Astrocyte of the spinal cord (primary cell): ENCODE measurements at places on chromosomes 2 and 18.

- no peak for DNase-seq
Measured at GRCh38 chr2:78147466-78147865, 625.3 kb upstream of the LRRTM4 start.

DNA sequence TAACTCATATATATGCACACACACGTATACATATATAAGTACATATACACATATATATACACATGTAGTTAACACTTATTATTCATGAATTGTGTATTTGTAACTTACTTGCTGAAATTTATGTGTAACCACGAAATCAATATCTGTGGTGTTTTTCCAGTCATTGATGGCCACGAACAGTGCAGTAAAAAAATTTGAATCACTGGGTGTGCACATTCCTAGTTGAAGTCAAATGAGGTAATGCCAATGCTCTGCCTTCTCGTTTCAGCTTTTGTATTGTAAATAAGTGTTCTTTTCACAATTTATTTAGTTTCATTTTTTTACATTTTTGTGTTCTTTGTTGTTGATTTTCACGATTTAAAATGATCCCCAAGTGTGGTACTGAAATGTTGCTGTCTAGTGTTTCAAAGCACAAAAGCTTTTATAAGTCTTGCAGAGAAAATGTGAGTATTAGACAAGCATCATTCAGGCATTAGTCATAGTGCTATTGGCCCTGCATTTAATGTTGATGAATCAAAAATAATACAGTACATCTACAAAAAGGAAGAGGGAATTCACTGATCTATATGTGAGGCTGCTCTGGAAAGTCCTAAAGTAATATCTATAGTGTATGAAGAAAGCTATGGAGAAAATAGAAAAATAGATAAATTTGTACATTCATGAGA is 419.0 kb downstream of the DSC3 start:
- peak; percentile 72 for DNase-seq

DNA sequence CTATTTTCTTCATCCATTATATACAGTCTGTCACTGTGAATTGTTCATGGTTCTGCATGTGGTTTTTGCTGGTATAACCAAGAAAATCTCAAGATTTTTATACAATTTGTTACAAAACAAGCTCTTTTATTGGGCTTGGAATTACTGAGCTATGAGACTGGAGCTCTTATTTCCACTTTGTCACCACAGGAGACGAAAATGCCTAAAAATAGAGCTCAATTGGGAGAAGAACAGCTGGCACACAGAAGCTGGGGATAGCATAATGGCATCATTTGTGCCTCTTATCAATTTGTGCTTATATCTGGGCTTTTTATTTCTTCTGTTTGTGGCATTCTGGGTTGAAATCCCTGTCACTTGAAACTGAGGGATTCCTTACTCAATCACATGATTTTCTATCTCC is 219.1 kb downstream of the CALCRL start:
- DNase-seq, result no peak

- no peak for DNase-seq
Measured at GRCh38 chr2:239429473-239430350, 28.9 kb upstream of the HDAC4 start.

DNA sequence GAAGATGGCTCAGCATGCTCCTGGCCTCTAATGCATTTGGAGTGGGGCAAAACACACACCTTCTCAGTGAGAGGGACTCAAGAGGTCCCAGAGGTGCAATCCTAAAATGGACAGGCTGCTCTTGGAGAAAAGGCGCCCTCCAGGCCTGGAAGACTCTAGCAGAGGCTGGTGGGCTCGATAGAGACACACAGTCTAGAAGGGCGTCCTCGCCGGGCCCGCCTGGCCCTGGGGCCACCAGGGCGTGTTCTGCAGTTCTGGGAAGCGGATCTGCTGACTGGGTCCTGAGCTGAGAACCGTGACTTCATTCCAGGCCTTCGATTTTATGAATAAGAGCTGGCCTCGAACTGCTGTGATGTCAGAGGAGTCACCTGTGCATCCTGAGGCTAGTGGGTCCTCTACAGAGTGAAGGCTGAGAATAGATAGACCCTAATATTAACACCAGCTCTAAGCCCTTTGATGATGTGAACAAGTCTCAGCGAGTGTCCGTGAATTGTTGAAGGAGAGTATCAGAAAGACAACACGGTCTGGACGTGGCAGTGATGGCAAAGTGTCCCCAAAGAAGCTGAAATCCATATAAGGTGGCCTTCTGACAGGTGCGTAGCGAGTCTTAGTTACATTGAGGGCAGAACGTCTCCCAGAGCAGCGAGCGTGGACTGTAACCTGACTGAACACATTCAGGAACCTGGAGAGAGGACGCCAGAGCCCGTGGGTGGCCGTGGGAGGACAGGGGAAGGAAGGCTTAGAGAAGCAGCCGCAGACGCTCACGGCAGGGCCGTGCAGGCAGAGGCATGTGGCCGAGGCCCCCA is 136.9 kb downstream of the PTGR3 start:
- DNase-seq, result no peak

GRCh38 chr2:61750624-61751023 is 103.2 kb downstream of the FAM161A start:
- DNase-seq, result peak; percentile 44

DNA sequence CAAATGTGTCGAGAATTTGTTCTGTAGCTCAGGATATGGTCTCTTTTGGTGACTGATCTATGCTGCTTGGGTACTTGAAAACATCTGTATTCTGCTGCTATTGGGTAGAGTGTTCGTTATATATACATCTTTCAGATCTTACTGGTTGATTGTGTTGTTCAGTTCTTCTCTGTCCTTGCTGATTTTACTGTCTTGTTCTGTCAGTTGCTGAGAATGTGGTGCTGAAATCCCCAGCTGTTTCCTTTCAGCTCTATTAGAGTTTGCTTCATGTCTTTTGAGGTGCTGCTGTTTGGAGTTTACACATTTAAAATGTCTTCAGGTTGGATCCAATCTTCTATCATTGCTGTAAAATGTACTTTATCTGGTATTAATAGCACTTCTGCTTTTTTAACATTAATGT is 12.9 kb downstream of the BCL2L11 start:
- no peak for DNase-seq

DNA sequence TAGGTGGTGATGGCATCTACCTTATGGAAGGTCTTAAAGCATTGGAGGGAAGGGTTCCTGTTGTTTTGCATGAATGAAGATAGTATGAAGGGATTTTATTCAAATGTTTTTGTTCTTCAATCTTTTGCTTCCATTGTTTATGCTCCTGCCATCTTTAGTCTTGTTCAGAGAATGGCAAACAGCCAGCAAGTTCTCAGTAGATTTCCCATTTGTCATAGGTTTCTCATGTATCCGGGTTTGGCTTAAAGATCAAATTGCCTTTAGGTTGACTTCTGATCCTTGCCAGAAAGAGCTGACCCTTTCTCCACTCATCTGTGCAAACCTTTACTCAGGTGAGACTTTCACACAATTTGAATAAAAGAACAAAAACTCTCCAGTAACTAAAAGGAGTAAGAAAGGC is 44.2 kb upstream of the STAT4 start:
- no peak for DNase-seq

DNA sequence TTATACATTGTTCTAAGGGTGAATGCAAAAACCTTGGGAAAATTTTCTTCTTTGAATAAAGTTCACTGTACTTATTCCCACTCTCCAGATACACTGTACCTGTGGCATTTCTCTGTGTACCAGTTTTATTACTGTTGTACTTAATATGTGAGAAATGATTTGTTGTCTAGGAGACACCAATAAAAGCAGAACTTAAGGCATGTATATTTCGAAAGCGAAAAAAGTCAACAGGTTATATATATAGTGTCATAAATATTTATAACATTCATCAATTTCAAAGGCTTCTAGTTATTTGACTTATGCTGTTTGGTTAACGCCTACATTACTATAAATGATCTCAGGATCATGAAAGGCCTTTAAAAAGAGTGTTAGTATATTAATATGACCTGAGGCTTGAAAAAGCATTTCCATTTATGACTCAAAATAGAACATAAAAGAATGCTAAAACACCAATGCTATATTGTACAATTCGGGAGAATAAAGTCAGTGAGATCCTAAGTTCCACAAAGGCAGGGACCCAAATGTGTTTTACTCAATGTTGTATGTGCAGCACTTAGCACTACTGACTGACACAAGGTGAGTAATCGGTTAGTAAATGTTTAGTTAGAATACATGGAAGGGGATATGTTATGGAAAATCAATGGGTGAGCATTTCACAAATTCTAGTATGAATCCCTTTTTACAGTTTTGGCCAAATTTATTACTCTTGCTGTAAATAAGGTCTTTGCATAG is 32.2 kb upstream of the HNRNPA3 start:
- DNase-seq, result no peak

DNA sequence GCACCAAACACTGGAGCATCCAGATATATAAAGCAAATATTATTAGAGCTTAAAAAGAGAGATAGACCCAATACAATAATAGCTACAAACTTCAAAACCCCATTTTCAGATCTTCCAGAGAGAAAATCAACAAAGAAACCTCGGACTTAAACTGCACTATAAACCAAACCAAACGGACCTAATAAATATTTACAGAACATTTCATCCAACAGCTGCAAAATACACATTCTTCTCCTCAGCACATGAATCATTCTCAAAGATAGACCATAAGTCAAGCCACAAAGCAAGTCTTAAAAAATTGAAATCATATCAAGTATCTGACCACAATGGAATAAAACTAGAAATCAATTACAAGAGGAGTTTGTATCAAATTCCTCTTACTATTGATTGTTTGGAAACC is 140.2 kb upstream of the OTOS start:
- no peak for DNase-seq

DNA sequence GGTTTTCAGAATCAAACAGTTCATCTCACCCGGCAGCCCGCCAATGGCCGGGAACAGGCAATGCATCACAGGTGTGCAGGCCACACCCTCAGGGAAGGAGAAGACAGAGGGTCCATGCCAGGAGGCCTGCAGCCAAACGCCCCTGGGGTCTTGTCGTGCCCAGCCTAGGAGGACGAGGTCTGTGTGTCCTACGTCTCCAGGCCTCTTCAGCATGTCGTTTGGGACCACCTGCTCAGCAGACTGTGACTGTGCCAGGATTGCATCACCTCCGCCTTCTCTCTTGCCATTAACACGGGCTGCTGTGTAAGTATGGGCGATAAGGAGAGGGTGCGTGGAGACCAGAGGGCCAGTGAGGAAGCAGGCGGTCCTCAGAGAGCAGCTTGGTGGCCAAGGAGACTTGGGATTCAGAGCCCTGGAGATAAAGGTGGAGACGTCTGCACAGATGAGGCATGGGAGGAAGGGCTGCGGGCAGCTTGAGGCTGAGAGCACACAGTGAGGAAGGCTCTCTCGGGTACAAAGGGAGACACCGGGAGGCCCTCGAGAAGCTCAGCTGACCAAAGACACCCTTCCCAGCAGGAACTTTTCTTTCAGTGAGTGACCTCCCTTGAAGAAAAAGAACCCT is 37.4 kb upstream of the KLHL29 start:
- no peak for DNase-seq

GRCh38 chr2:11480859-11481258 is 14.9 kb upstream of the E2F6 start:
- no peak for DNase-seq

GRCh38 chr2:65228263-65228750 is 676 bp downstream of the ACTR2 start:
- DNase-seq, result peak; percentile 60

GRCh38 chr2:28430788-28431418 is 38.2 kb downstream of the FOSL2 start:
- no peak for DNase-seq

- DNase-seq, result no peak
Measured at GRCh38 chr2:134491771-134492441, 226.9 kb downstream of the TMEM163 start.

GRCh38 chr2:3322311-3322970 is 55.2 kb downstream of the EIPR1 start:
- DNase-seq, result no peak

GRCh38 chr2:150809103-150809502 is 321.6 kb upstream of the RND3 start:
- DNase-seq, result no peak

DNA sequence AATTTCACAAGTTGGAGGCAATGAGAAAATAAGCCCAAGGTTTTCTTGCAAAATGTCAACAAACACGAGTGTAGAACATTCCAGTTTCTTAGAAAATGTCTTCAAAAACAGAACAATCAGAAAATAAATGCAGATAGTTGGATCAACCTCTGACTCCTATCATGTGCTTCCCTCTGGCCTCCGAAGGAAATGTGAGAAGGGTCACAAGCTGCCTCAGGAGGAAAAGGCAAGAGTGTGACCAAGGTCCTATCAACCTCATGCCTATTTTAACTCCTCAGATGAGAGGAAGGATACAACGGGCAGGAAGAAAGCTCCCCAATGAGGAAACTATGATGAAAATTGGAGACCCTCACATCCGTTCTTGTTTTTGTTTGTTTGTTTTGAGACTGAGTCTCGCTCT is 7.9 kb downstream of the SCYGR5 start:
- DNase-seq, result no peak

DNA sequence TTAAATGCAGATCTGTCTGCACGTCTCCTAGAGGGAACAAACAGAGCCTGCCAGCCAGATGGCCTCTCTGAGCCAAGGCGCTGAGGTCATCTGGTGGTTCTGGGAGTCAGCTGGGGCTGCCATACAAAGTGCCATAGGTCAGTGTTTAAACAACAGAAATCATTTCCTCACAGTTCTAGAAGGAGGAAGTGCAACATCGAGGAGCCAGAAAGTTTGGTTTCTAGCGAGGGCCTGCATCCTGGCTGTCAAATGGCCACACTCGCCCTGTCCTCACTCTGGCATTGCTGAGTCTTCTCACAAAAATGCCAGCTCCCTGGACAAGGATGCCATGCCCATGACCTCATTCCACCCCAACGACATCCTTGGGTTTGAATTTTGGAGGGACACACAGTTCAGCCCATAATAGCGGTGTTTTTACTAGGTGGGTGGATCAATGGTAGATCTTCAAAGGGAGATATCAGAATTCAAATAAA is 59.6 kb downstream of the MYT1L start:
- peak; percentile 22 for DNase-seq

- DNase-seq, result no peak
Measured at GRCh38 chr2:135124924-135125886, 73.1 kb downstream of the RAB3GAP1 start.

DNA sequence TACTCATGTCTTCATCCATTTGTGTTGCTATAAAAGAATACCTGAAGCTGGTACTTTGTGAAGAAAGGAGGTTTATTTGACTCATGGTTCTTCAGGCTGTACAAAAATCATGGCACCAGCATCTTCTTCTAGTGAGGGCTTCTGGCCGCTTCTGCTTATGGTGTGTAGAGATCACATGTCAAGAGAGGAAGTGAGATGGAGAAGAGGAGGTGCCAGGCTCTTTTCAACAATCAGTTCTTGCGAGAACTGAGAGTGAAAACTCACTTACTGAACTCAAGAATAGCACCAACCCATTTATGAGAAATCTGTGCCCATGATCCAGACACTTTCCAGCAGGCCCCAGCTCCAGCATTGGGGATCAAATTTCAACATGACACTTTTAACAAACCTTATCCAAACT is 30.0 kb upstream of the BARD1 start:
- no peak for DNase-seq

DNA sequence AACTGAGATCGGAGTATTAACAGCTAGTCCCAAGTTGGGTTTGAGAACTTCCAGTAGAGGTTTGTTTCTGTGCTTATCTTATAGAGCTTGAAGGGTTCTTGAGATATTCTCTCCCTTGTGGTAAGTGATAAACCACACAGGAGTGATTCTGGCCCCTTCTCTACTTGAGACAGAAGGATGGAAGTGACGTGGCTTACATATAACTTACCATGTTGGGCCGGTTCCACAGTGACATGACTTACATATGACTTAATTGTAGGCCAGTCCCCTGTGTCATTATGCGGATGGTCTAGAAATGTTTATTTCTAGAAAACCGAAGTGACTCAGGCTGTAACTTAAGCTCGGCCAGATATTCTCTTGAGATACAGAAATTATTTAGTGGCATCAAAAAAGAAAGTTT is 62.7 kb downstream of the TRAPPC12 start:
- DNase-seq, result no peak
